ENCODE measurements at places on chromosomes 2 and 18. TPM values are rescaled to one million over a fixed set of nuclear protein-coding genes. Genes with fewer than 3 reads are reported as not detected.

Gene NLRC4
- 0.16 TPM for total RNA-seq

GRCh38 chr2:172792711-172793110 is 57.1 kb downstream of the RAPGEF4 start:
- H3K27ac ChIP-seq = no peak overlapping the region
- no peak overlapping the region for H3K4me3 ChIP-seq
- no peaks in the 10 kb centered on the region for H3K36me3 ChIP-seq
- peaks cover 2% of the 10 kb centered on the region for H3K27me3 ChIP-seq
- H3K4me1 ChIP-seq = no peaks in the 10 kb centered on the region

Gene SCYGR8
- not detected for total RNA-seq

DNA sequence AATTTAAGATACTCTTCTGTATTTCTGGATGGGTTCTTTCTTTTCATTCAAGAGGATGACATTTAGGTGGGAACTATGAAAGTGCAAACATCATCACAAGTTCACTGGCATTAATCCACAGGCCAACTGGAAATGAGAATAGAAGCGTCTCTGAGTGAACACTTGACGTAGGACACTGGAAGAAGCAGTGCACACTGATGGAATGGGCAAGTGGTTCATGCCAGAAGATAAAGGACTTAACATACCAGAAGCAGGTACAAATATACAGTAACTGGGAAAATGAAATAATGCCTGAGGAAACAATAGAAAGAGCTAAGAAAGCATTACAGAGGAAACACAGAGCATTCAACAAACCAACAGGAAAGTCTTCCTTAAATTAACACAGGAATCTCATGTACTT is 120.9 kb upstream of the CCDC195 start:
- DNase-seq = no peak
- H3K36me3 ChIP-seq = peaks cover 93% of the 10 kb centered on the region
- no peaks in the 10 kb centered on the region for H3K27me3 ChIP-seq

Gene LYPD6
- not detected for total RNA-seq

Gene VIT
- not detected for total RNA-seq

Gene CCDC74A
- total RNA-seq = 3.3 TPM

Gene IL37
- not detected for total RNA-seq

Gene SCG2
- 0.07 TPM for total RNA-seq

GRCh38 chr18:48050176-48050575 is 119.7 kb upstream of the SMAD2 start:
- no peaks in the 10 kb centered on the region for H3K36me3 ChIP-seq
- H3K27ac ChIP-seq = no peak overlapping the region
- H3K27me3 ChIP-seq = peaks cover 29% of the 10 kb centered on the region
- no peaks in the 10 kb centered on the region for H3K4me1 ChIP-seq
- DNase-seq = no peak

- DNase-seq = no peak
- H3K36me3 ChIP-seq = peaks cover 11% of the 10 kb centered on the region
- H3K27me3 ChIP-seq = peaks cover 31% of the 10 kb centered on the region
- peak overlapping the region; percentile 82 for H3K4me3 ChIP-seq
- peaks cover 29% of the 10 kb centered on the region for H3K4me1 ChIP-seq
Measured at GRCh38 chr2:173076581-173077345, 1.1 kb downstream of the MAP3K20 start.

- peaks cover 65% of the 10 kb centered on the region for H3K4me1 ChIP-seq
- DNase-seq = no peak
- peak overlapping the region; percentile 58 for H3K4me3 ChIP-seq
- H3K36me3 ChIP-seq = peaks cover 50% of the 10 kb centered on the region
Measured at GRCh38 chr2:6913415-6914157, 3.6 kb upstream of the RNF144A start.

DNA sequence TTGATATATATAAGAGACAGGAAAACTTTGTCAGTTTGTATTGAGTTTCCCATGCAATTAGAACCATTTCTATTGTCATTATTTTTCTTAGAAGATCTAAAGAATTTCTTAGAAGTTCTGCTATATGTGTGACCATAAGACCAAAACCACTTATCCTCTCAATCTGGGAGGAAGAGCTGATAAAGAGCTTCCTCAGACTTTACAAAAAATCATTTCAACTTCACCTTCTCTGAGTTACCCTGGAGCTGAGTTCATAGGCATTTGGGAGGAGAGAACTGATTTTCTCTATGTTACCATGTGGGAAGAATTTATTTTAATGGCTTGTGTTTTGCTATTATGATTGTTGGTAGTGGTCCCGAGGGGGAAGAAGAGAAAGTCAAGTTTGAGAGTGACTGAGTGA is 329.3 kb downstream of the GPD2 start:
- no peak for DNase-seq
- H3K27ac ChIP-seq = no peak overlapping the region
- no peak overlapping the region for H3K4me3 ChIP-seq
- no peaks in the 10 kb centered on the region for H3K4me1 ChIP-seq

- DNase-seq = no peak
- peaks cover 3% of the 10 kb centered on the region for H3K4me1 ChIP-seq
- H3K27ac ChIP-seq = no peak overlapping the region
- no peak overlapping the region for H3K4me3 ChIP-seq
- no peaks in the 10 kb centered on the region for H3K27me3 ChIP-seq
Measured at GRCh38 chr18:61400016-61400635, 66.9 kb downstream of the CDH20 start.

DNA sequence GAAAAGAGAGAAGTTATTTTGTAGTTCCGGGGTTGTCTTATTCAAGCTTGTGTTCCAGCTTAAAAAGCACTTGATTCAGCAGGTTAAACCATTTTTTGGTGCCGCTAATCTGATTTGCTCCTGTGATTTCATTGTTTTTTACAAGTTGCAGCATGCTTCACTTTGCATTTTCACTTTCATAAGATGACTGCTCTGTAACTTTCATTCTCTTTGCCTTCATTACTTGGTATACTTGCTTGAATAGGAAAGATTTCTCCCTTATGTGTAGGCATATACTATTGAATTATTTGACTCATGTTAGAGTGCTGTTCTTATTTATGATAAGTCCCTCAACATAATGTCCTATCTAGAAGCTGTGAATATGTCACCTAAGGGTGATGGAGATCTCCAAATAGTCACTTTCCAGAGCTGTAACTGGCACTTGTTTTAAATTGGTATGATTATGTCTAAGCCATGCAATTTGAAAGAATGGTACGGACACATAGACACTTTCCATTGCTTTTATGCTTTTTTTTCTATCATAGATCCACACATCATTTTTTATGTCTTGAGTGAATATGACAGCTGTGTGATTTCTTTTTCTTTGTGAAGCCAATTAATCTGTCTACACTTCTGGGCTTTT is 254.5 kb downstream of the DSEL start:
- no peak overlapping the region for H3K27ac ChIP-seq
- DNase-seq = no peak
- peaks cover 31% of the 10 kb centered on the region for H3K4me1 ChIP-seq
- no peaks in the 10 kb centered on the region for H3K36me3 ChIP-seq

Gene TMX3
- total RNA-seq = 71.0 TPM

GRCh38 chr18:31206787-31207381 is 44.2 kb upstream of the DSC1 start:
- H3K27me3 ChIP-seq = no peaks in the 10 kb centered on the region
- no peak overlapping the region for H3K4me3 ChIP-seq

Gene MRPL53
- total RNA-seq = 102 TPM

DNA sequence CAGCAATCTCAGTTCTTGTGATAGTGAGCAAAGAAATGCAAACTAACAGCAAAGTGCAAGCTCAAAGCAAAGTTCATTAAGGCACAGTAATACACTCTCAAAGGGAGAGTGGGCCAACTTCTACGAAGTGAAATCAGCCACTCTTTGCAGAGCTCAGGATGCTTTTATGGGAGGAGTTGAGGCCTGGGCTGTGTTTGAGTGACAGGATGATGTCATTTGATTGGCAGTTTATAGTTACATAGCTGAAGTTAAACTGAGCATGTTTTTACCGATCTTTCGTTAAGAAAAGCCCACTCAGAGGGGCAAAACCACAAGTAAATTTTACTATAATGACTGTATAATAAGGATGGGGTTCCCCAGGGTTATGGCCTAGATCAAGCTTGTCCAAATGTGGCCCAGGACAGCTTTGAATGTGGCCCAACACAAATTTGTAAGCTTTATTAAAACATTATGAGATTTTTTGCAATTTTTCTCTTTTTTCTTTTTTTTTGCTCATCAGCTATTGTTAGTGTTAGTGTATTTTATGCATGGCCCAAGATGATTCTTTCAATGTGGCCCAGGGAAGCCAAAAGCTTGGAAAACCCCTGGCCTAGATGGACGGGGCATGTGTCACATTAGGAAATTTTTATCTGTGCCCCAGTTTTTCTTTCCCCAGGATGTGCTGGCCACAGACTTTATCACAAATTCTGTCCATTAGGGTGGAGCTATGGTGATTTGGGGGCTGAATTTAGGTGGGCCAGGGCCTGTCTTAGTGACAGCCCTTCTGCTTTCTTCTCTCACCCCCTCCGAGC is 8.3 kb upstream of the DNAH7 start:
- no peaks in the 10 kb centered on the region for H3K27me3 ChIP-seq
- no peaks in the 10 kb centered on the region for H3K36me3 ChIP-seq
- no peak overlapping the region for H3K27ac ChIP-seq
- peaks cover 11% of the 10 kb centered on the region for H3K4me1 ChIP-seq
- DNase-seq = no peak

Gene FEV
- total RNA-seq = not detected

Measured in activated T-helper 2 cell treated with anti-CD3 and anti-CD28 coated beads, Interferon-gamma antibody, Interleukin-2, Interleukin-4, amounts not matched to agents 10 μg/mL and 5 μg/mL and 100 μg/mL, durations not matched to agents 14 hours and 24 hours and 36 hours (primary cell).